ENCODE measurements at places on chromosomes 1 and 21.

DNA sequence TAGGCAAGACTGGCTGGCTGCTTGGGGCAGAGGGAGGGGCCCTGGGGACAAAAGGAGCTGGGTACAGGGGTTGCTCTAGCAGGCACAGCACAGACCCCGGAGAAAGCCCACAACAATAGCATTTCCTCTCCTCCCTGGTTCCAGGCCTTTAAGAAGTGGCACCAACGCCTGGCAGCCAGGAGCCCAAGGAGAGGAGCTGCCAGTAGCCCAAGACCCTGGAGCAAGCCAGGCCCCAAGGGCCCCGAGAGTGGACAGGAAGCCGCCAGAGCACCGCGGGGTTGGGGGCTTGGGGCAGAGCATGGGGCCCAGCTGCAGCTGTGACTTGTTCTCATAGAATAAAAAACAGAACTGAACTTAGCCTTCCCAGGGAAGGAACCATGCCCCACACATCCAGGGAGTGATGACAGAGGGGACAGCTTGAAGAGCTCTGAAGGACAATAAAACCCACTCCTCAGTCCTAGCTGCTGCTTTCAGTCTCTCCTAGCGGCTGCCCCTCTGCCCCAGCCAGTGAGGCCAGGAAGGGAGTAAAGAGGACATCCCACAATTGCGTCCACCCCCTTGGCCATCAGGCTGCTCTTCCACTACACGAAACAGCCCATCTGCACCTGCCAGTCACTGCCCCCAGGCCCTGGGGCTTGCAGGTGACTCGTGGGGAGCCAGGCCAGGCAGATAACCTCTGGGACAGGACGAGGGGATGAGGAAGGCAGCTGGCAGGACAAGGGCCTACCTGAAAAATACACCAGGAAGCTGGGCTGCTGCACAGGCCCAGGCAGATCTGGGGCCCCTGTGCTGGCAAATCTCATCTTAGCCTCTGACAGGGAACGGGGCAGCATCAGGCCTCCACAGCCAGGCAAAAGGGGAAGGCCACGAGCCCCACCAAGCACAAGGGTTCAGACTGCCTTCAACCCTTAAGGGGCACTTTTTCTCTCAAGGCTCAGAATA, 16.4 kb downstream of the MTHFR start:
- DNase-seq = no peak

DNA sequence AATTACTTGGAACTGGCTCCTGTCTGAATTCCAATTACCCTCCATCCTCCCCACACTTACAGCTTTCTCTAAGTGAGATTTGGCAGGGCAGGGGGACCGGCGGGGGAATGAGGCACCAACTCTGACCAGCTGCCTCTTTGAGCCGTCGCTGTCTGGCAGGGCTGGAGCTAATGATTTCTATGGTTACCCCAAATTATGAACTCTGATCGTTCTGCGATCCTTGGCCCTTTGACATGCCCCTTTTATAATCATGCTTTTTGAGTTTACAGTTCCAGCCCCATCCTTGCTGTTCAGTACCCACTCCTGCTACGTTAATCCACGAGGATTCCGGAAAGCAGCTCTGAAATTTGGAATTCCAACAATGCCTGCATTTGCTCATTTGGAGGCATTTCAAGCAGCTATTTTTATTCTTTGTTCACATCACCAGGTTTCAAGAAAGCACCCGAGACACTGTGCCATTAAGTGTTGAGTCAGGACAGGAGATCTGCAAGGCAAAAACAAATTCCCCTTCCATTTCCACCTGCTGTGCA, 54.6 kb upstream of the LBR start:
- DNase-seq = no peak

DNA sequence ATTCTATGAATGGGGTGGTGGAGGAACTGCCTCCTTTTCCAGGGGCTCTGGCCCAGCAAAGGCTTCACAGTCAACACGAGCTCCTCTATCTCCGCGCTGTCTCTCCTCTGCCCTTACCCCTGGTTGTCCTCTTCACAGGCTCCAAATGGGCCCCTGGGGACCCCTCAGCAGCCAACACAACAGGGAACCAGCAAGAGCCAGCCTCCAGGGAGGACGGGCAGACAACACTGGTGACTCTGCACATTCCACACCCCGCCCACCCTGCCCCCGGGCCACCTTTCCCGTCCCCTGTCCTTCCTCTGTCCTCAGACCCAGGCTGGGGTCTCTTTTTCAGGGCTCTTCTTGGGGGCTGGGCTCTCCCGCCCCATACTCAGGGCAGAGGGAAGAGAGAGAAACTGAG, 17.5 kb upstream of the ETV3 start:
- no peak for DNase-seq

DNA sequence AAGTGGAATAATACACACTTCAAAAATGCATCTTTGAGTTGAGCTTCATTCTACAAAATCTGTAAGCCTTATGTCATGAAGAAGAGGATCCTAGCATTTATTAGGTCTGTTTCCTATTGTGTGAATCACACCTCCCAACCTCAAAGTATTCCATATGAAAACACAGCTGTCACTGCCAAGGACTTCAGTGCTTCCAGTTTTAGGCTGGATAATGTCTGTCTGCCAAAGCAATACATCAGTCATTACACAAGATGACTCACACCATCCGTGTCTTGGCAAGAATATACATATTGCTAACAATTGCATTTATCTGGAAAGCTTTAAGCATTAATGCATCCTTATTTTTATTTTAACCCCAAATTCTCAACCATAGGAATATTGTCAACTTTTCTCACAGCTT, 125.7 kb upstream of the TMPRSS15 start:
- no peak for DNase-seq

GRCh38 chr21:45541221-45542039, 810 bp downstream of the SLC19A1 start:
- peak; percentile 87 for DNase-seq

DNA sequence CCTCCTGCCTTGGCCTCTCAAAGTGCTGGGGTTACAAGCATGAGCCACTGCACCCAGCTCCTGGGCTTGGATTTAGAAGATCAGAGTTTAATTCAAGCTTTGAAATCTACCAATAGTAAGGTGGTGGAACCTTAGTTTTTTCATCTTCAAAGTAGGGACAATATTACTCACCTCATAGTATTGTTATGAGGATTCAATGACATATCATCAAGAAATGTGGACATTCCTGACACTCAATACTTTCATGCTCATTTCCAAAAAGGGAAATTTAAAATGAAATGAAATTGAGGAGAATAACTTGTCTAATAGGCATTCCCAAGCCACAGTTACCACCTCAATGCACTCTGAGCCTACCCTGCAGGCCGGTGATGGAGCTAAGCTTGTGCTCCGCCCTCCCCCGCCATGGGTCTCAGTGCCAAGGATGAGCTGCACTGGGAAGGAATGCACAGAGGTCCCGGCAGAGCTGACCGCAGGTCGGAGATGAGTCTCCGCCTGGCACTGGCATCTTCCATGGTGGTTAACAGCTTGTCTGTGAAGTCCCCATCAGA, 56.5 kb upstream of the BCAR3 start:
- DNase-seq = no peak

GRCh38 chr1:25711555-25712298, 88.3 kb upstream of the SELENON start:
- no peak for DNase-seq

DNA sequence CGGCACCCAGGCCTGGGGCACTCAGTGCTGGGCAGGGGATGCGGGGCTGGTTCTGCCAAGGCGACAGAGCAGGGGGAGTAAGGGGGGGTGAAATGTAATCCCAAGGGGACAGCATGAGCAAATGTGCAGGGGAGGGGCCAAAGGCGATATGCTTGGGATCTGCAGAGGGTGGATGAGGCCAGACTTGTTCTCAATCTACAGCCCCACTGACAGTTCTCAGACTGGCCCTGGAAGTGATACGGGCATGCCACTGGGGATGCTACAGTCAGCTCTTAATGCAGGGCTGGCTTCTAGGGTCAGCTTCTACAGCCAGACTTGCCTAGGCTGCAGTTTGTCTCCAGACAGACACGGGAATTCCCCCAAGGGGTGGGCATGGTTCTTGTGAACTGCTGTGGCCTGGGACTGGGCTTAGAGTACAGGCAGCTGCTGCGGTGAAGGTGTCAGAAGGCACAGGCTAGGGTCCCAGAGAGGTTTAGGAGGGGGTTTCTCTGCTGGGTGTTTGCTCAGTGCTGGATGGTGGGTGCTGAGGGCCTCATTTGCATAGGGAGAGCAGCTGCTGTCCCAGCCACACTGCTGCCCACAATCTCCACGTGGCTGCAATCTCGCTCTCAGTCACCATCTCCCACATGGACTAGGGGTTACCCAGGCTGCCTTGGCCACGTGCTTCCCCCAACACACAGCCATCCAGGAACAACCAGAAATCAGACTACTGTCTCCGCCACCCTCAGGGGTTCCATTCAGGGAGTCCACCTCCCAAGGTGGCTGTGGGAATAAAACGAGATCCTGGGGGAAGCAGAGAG, 190.1 kb downstream of the HIVEP3 start:
- peak; percentile 83 for DNase-seq

DNA sequence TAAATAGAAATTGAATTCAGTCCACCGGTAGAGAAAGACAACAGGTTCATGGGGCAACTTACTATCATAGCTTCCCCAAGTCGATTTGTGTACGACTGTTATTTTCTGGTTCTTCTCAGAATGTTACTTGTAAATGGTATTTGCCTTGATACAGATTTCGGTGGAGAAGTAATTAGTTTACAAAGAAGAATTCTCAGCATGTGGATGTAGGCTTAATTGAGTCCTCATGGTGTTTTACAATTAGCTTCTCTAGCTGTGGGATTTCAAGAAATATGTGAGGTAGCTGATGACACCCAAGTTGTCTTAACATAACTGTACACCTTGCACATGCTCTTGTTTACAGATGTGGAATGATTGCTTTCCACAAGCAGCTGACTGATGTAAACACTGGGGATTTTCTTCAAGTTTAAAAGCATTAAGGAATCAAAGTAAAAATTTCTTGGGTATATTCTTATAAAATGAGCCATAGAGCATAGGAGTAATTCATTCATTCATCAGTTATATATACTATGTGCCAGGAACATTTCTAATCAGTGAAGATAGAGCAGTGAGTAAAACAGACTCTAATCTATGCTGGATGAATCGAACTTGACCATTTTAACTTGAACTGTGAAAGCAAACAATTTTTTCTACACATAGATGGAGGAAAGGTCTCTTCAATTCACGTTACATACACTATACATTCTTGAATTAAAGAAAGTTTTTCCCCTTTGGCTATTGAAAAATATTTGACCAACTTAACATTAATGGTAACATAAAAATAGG, 1.4 kb downstream of the MACO1 start:
- DNase-seq = no peak

- no peak for DNase-seq
Measured at GRCh38 chr1:33301273-33301984, 19.5 kb downstream of the A3GALT2 start.

DNA sequence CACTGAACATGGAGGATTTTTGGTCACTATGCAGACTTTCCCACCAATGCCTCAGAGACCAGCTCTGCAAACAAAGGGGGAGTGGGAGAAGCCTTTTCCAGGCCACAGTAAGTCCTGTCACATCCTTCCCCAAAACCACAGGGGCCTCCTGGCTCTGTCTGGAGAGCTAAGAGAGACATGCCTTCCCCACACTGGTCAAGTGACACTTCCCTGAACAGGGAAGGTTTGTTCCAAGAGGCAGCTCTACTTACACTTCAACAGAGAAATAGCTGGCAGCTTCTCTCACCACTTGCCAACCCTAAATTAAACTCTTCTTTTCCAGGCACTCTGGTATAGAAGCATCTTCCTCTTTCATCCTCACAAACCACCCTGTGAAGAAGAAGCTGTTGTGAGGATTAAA, 39.7 kb downstream of the EDN2 start:
- no peak for DNase-seq

DNA sequence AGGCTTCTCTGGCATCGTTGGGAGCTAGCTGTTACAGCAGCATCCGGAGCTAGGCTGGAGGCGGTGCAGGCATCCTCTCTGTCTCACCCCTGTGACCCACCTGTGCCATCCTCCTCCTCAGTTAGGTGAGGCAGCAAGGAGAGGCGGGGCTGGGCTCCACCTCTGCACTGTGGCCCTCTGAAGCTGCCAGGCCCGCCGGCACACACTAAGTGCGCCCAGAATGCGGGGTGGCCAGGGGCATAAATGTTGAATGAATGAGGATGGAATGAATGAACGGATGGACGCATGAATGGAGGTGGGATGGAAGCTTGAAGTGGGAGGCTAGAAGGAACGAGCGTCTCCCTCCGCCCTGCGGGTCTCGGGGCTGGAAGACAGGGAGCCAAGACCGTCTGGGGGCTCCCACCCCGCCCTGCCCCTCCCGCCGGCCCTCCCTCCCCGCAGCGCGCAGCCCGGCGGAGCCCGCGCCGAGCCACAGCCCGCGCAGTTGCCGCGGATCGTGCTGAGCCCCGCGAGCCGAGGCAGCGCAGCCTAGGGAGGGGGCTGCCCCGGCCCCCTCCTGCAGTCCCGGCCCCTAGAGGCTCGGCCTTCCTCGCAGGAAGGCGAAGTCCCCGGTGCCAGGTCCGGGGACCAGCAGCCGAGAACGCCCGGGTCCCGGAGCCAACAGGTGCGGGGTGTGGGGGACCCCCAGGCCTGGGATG, at the start of gene HCRTR1:
HCRTR1 (plus strand) TSS at position 472 of the 698 bp plus-strand sequence. CDS start 1,504 bp downstream, outside the sequence.
- no peak for DNase-seq

DNA sequence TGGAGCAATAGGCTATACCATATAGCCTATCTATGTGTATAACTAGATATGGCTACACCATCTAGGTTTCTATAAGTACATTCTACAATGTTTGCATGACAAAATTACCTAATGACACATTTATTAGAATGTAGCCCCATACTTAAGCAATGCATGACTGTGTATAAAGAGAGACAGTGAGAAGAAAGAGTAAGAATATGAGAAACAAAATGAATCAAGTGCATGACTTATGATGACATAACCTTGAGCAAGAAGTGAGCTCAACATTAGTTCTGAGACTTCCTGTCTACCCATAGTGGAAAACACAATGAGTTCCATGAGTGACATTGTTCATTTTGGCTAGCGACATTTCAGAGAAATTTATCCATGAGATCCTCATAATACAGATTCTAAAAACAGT, 10.1 kb downstream of the SLC44A5 start:
- no peak for DNase-seq

GRCh38 chr1:191620883-191621282, 537.4 kb upstream of the RGS18 start:
- DNase-seq = no peak

DNA sequence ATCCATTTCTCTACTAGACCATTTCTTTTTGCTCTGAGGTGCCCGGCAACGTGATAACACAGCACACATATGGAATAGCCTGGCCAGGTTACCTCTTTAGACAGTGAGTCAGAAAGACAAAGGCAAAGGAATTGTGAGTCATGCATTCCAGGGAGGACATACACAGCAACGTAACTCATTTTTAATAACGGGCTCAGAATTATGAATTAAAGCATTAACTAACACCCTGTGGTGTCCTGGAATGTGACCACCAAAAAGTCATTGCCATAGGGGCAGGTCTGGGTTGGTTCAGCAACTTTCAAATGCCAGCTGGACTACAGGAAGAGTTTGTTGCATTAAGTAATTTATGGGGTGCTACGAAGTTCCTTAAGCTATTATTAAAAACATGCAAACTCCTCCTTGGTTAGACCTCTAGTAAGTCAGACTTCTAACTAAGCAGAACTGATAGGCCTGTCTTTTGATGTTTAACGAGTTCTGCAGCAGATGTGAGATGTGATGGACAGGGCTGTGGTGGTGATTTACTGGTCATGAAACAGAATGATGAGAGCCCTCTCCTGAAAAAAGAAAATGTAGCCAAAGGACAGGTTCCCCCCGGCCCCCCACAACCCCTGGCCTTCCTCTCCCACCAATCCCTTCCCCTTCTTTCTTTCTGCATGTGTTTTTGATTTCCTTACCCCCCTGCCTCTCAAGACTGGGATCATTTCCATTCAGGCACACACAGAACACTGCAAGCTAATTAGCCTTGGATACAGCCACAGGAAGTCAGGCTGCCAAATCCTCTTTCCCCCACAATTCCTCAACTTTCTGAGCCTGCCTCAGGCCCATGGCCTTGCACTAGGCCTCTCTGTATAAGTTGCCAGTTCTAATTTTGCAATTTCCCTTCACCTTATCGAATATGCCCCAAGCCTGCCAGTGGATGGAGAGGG, 88.9 kb upstream of the HAO2 start:
- DNase-seq = no peak
